ENCODE measurements at places on chromosomes 16 and 17.

- DNase-seq: peak; percentile 80
Measured at GRCh38 chr17:28796062-28796461, 46.5 kb downstream of the FAM222B start.

GRCh38 chr16:59514651-59515050 lies 780.5 kb upstream of the GOT2 start:
- no peak for DNase-seq

GRCh38 chr16:30473231-30474073 lies 910 bp downstream of the ITGAL start:
- no peak for DNase-seq

DNA sequence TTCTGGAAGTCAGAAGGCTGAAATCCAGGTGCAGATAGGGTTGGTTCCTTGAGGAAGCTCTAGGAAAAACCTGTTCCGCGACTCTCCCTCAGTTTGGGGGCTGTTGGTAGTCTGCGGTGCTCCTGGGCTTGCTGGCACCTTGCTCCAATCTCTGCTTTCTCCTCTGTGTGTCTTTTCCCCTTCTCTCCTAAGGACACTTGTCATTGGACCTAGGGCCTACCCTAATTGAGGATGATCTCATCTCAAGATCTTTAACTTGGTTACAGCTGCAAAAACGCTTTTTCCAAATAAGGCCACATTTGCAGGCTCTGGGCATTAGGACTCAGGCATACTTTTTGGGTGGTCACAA lies 12.9 kb upstream of the CACNG4 start:
- no peak for DNase-seq

GRCh38 chr16:84084570-84085270 lies 32.0 kb downstream of the MBTPS1 start:
- DNase-seq: peak; percentile 65

DNA sequence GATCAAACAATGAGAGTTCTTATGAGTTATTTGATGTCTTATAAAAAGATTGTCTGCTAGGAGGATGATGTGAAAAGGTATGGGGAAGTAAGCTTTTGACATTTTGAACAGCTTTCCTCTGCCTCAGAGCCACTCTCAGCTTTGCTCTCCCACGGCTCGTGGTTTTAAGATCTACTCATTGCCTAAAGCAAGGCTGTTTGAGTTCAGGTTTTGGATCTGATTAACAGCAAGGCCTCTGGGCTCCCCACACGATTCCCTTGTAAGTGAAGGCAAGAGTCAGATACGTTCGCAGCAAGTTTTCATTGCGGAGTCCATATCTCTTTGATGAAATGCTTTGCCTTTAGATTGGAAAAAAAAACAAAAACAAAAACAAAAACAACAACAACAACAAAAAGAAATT lies 515.0 kb upstream of the SALL1 start:
- DNase-seq: no peak

DNA sequence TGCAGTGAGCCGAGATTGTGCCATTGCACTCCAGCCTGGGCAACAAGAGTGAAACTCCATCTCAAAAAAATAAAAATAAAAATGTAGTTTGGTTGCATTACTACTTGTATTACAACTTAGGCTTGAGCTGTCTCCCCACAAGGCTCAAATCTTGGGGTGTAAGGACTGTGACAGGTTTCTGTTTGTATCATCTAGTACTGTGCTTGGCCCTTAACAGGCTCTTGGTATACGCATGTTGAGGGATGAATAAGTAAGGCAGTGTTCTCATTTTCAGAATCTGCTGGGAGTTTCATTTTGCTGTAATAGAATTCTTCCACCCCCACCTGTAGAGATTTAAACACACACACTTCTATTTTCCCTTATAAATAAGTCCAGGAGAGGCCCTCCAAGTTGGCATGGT lies 289.4 kb upstream of the EEF2KMT start:
- DNase-seq: no peak
